ENCODE measurements at places on chromosomes 7 and 10. TPM values are rescaled to one million over a fixed set of nuclear protein-coding genes. Genes with fewer than 3 reads are reported as not detected.

- no peaks in the 10 kb centered on the region for H3K36me3 ChIP-seq
- H3K27me3 ChIP-seq = no peaks in the 10 kb centered on the region
- no peak overlapping the region for H3K4me3 ChIP-seq
- DNase-seq = no peak
Observed at GRCh38 chr10:127527891-127528290, 21.2 kb upstream of the NPS start.

DNA sequence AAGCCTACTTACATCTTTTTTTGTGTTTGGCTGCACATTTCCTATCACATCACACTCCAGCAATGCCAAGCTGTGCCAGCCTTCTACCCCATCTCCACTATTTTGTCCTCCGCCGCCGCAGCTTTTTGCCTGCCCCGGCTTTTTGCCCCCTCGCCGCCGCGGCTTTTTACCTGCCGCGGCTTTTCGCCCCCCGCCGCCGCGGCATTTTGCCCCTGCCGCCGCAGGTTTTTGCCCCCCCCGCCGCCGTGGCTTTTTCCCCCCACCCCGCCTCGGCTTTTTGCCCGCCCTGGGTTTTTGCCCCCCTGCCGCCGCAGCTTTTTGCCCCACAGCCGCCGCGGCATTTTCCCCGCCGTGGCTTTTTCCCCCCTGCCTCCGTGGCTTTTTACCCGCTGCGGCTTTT is 506.0 kb downstream of the ZNF37A start:
- no peaks in the 10 kb centered on the region for H3K36me3 ChIP-seq
- H3K4me1 ChIP-seq = no peaks in the 10 kb centered on the region
- DNase-seq = no peak
- no peaks in the 10 kb centered on the region for H3K27me3 ChIP-seq
- H3K27ac ChIP-seq = no peak overlapping the region

DNA sequence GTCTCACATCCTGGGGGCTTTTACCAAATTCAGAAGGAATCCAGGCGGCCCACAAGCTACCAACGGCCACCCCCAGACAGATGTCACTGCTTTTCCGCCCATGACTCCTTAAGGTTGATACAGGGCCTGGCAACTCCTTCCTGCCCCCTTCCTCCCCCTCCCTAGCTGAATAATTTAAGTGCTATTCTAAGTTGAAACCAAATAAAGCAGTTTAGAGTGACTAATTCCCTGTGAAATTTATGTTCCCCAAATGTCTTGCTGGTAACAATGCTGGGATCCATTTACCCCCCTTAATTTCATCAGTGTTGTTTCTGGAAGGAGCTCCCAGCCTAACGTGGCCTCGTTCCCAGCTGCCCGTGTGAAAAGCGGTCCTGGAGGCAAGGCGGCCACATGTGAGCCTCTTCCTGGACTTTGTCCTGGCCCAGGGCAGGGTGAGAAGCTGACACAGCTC is 109.6 kb downstream of the TMEM130 start:
- H3K27me3 ChIP-seq = no peaks in the 10 kb centered on the region
- DNase-seq = no peak
- no peaks in the 10 kb centered on the region for H3K4me1 ChIP-seq
- H3K4me3 ChIP-seq = no peak overlapping the region

DNA sequence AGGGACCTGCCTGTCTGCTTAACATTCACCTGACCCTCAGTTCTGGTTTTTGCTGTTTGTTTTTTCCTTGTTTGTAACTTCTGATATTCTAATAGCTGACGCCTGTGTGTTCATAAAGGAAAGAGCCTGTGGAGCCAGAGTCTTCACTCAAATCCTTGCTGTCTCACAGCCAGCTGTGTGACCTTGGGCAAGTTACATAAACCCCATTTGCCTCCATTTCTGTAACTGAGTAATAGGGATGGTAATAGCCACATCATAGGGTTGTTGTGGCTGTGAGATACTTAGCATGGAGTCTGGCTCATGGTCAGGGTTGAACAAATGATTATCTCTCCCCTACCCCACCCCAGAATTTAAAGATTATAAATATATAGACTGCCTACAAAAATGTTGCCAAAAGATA is 27.0 kb downstream of the WBP1L start:
- no peaks in the 10 kb centered on the region for H3K27me3 ChIP-seq
- H3K27ac ChIP-seq = no peak overlapping the region
- DNase-seq = no peak

GRCh38 chr7:140304191-140304799 is 94.0 kb downstream of the SLC37A3 start:
- peak overlapping the region; percentile 22 for H3K27ac ChIP-seq
- no peak overlapping the region for H3K4me3 ChIP-seq
- peak; percentile 66 for DNase-seq
- no peaks in the 10 kb centered on the region for H3K36me3 ChIP-seq
- H3K27me3 ChIP-seq = peaks cover under 1% of the 10 kb centered on the region
- H3K4me1 ChIP-seq = peaks cover 9% of the 10 kb centered on the region

GRCh38 chr7:2896131-2896530 is 52.0 kb upstream of the GNA12 start:
- H3K4me1 ChIP-seq = peaks cover 28% of the 10 kb centered on the region
- no peak for DNase-seq
- H3K27ac ChIP-seq = peak overlapping the region; percentile 65
- H3K4me3 ChIP-seq = no peak overlapping the region

DNA sequence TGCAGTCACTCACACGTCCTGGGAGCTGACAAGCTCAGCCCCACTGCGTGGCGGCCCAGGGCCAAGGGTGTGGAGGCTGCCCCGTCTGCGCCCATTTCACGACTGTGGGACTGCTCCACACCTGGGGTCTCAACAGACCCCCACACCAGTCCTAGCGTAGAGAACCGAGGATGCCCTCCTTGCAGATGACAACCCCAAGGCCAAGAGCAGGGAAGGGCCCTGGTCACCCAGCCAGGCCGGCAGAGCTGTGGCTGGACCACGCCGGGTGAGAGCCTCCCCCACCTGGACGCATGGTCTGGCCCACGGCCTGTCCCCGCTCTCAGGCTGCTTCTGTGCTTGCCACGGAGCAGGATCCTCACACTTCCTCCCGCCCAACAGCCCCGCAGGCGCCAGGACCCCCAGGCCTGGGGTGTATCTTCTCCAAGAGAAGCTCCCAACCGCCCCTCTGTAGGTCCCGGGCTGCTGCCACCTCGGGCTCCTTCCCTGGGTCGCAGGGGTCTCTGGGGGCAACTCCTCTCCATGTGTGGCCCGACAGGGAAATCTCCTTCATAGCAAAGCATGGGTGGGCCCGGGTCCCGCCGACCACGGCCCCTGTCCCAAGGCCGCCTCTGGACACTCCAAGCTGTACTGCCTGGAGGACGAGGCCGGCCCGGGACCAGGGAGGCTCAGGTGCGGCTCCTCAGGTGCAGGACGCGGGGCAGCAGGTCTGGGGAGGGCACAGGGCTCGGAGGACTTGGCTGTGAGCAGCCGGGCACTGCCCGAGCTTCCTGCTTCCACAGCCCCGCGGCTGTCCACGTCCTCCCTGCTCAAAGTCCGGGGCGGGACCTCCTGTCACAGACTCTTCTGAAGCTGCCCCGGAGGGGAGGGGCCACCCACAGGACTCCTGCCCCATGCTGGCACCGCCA is 88.8 kb downstream of the FOXL3 start:
- H3K27ac ChIP-seq = no peak overlapping the region
- H3K4me1 ChIP-seq = peaks cover 22% of the 10 kb centered on the region
- peaks cover 4% of the 10 kb centered on the region for H3K36me3 ChIP-seq
- DNase-seq = no peak
- peaks cover 19% of the 10 kb centered on the region for H3K27me3 ChIP-seq

- no peaks in the 10 kb centered on the region for H3K36me3 ChIP-seq
- H3K27ac ChIP-seq = no peak overlapping the region
- H3K27me3 ChIP-seq = peaks cover 24% of the 10 kb centered on the region
- no peak overlapping the region for H3K4me3 ChIP-seq
- no peak for DNase-seq
- H3K4me1 ChIP-seq = no peaks in the 10 kb centered on the region
Observed at GRCh38 chr10:44946205-44946604, 13.4 kb upstream of the RASSF4 start.

- no peaks in the 10 kb centered on the region for H3K36me3 ChIP-seq
- DNase-seq = no peak
- H3K4me3 ChIP-seq = no peak overlapping the region
- H3K27me3 ChIP-seq = no peaks in the 10 kb centered on the region
- no peaks in the 10 kb centered on the region for H3K4me1 ChIP-seq
Observed at GRCh38 chr7:66699998-66700397, 40.5 kb upstream of the RABGEF1 start.

- no peak overlapping the region for H3K4me3 ChIP-seq
- H3K4me1 ChIP-seq = no peaks in the 10 kb centered on the region
- no peaks in the 10 kb centered on the region for H3K36me3 ChIP-seq
- H3K27me3 ChIP-seq = peaks cover 2% of the 10 kb centered on the region
- DNase-seq = no peak
Observed at GRCh38 chr10:4313051-4313450, 513.0 kb upstream of the AKR1E2 start.

GRCh38 chr7:6299774-6300173 is 27.4 kb upstream of the CYTH3 start:
- no peaks in the 10 kb centered on the region for H3K27me3 ChIP-seq
- H3K27ac ChIP-seq = no peak overlapping the region
- H3K36me3 ChIP-seq = no peaks in the 10 kb centered on the region
- H3K4me3 ChIP-seq = no peak overlapping the region
- DNase-seq = no peak

GRCh38 chr7:21251151-21251800 is 176.6 kb upstream of the SP4 start:
- H3K4me1 ChIP-seq = peaks cover 17% of the 10 kb centered on the region
- H3K27me3 ChIP-seq = peaks cover 72% of the 10 kb centered on the region
- DNase-seq = no peak
- no peak overlapping the region for H3K27ac ChIP-seq

DNA sequence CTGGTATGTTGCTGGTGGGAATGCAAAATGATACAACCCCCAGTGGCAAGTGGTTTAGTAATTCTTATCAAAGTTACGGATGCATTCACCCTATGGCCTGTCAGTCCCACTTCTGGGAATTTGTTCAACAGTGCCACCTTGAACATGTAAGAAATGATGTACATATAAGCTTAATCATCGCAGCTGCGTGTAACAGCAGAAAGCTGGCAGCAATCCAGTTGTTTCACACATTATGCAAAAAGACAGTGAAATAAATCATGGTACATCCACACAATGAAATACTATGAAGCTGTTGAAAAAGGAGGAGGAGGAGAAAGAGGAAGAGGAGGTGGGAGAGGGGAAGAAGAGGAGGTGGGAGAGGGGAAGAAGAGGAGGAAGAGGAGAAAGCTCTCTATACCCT is 76.2 kb upstream of the MYL10 start:
- DNase-seq = no peak
- no peak overlapping the region for H3K4me3 ChIP-seq
- no peak overlapping the region for H3K27ac ChIP-seq

DNA sequence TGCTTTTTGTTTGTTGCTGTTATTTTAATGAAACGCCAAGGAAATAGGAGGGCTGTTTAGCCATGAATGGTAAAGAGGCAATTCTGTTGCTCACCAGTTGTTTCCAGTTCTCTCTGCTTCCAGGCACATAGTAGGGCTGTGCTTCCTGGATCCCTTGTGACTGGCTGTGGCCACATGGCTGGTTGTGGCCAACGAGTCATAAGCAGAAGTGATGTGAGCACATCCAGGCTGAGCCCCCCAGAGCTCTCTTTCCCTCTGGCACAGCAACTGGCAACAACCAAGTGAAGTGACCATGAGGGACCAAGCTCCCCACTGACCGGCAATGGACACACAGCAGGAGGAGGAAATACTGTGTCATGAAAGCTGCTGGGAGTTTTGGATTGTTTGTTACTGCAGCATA is 10.3 kb downstream of the GRID1 start:
- no peaks in the 10 kb centered on the region for H3K4me1 ChIP-seq
- H3K27me3 ChIP-seq = peaks cover 14% of the 10 kb centered on the region
- no peak for DNase-seq

DNA sequence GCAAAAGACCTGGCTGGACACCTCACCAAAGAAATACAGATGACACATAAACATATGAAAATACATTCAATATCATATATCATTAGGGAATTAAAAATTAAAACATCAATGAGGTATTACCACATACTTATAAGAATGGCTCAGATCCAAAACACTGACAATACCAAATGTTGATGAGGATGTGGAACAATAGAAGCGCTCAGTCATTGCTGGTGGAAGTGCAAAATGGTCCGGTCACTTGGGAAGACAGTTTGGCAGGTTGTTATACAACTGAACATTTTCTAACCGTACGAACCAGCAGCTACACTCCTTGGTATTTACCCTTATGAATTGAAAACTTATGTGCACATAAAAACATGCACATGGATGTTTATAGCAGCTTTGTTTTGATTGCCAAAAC is 38.5 kb downstream of the ZMYND11 start:
- H3K27me3 ChIP-seq = no peaks in the 10 kb centered on the region
- peaks cover 5% of the 10 kb centered on the region for H3K4me1 ChIP-seq
- no peak overlapping the region for H3K27ac ChIP-seq
- DNase-seq = no peak
- no peak overlapping the region for H3K4me3 ChIP-seq
- peaks cover 3% of the 10 kb centered on the region for H3K36me3 ChIP-seq

RHOBTB1 gene
- 0.07 TPM for total RNA-seq

ABCB1 gene
- 2.7 TPM for total RNA-seq

NCF1 gene
- 2.4 TPM for total RNA-seq

LLCFC1 gene
- total RNA-seq = not detected

TTYH3 gene
- total RNA-seq = 19.7 TPM

SPDYE18 gene
- 0.65 TPM for total RNA-seq

PLAC9 gene
- total RNA-seq = not detected

ADIRF gene
- not detected for total RNA-seq

SYCE1 gene
- total RNA-seq = 0.29 TPM

AVL9 gene
- total RNA-seq = 33.2 TPM

ETV1 gene
- 0.33 TPM for total RNA-seq

INHBA gene
- total RNA-seq = not detected

CNPY1 gene
- total RNA-seq = not detected

ANXA11 gene
- 326 TPM for total RNA-seq

GRID1 gene
- total RNA-seq = not detected
